ENCODE measurements at places on chromosomes 6 and 20. TPM values are rescaled to one million over a fixed set of nuclear protein-coding genes. Genes with fewer than 3 reads are reported as not detected.

TP53RK gene
- 4.6 TPM for total RNA-seq

PXDC1 gene
- 0.72 TPM for total RNA-seq

SLC16A10 gene
- 6.3 TPM for total RNA-seq

WDR27 gene
- 25.7 TPM for total RNA-seq

DDX43 gene
- 1.2 TPM for total RNA-seq

HEY2 gene
- total RNA-seq = 0.23 TPM

- no peak for DNase-seq
- H3K27ac ChIP-seq = no peak overlapping the region
- peaks cover 2% of the 10 kb centered on the region for H3K4me1 ChIP-seq
- H3K36me3 ChIP-seq = no peaks in the 10 kb centered on the region
- H3K27me3 ChIP-seq = peaks cover 9% of the 10 kb centered on the region
- no peak overlapping the region for H3K4me3 ChIP-seq
Measured at GRCh38 chr6:105609375-105609991, 206.6 kb upstream of the PREP start.

GRCh38 chr6:98203170-98203806, 631.1 kb upstream of the POU3F2 start:
- no peaks in the 10 kb centered on the region for H3K27me3 ChIP-seq
- no peak overlapping the region for H3K27ac ChIP-seq
- no peak overlapping the region for H3K4me3 ChIP-seq
- H3K4me1 ChIP-seq = no peaks in the 10 kb centered on the region

DNA sequence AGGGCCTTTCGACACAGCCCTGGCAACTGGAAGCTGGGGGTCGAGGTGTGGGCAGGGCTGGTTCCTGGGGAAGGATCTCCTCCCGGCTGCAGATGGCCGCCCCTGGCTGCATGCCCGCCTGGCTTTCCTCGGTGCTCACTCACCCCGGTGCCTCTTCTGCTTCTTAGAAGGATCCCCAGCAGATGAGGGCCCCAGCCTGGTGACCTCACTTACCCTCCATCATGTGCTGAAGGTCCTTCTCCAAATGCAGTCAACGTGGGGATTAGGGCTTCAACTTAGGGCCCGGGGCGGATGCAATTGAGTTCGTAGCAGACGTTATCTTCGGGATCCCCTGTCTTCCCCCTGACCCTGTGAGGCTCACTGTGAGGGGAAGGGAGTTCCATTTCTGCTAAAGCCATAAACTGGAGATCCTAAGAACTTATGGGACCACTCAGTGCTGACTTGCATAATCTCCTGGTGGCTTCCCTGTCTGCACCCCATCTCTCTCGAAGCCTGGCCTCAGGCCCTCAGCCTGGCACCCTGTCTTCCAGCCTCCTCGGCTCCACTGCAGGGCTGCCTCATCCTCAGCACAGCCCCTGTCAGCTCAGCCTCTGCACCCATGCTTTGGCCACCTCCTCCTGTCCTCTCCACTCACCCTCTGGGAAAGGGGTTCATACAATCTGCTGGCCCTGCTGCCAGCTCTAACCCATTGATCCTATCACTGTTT, 92.6 kb downstream of the THBS2 start:
- H3K27ac ChIP-seq = no peak overlapping the region
- no peak overlapping the region for H3K4me3 ChIP-seq
- DNase-seq = no peak
- peaks cover 38% of the 10 kb centered on the region for H3K27me3 ChIP-seq
- H3K36me3 ChIP-seq = no peaks in the 10 kb centered on the region
- no peaks in the 10 kb centered on the region for H3K4me1 ChIP-seq

DNA sequence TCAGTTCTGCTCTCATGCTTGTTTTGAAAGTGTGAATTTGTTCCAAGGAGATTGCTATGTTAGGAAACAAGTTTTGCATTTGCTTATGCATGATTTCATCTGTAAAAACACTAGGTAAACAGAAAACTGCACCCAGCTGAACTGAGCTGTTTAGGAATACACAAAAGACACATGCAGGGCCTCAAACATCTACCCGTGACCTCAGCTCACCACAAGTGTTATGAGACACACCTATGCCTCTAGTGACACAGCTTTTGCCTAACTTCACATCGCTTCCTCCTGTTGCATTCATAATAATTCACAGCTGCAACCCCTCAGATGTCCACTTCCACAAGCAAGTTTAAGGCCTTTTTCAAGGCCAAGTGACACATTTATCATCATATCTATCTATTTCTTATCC, 98.0 kb upstream of the SLC24A3 start:
- H3K4me3 ChIP-seq = no peak overlapping the region
- DNase-seq = no peak
- no peaks in the 10 kb centered on the region for H3K4me1 ChIP-seq
- no peaks in the 10 kb centered on the region for H3K36me3 ChIP-seq
- no peaks in the 10 kb centered on the region for H3K27me3 ChIP-seq

GRCh38 chr20:59048681-59049030, 6.1 kb upstream of the PRELID3B start:
- DNase-seq = no peak
- no peak overlapping the region for H3K4me3 ChIP-seq
- H3K27me3 ChIP-seq = peaks cover 38% of the 10 kb centered on the region
- peaks cover 14% of the 10 kb centered on the region for H3K4me1 ChIP-seq

DNA sequence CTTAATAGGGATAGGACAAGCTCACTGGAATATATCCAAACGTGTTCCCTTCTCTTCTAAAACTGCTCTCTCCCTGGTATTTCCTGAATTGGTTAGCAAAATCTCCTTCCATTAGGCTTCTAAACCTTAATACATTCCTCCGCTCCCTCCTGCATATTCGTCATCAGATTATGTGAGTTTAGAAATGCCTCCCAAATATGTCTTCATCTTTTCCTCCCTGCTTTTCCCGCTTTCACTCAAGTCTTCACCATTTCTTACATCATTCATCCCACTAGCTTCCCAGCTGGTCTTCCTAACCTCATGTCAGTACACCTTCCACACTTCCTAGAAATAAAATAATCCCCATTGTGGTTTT, 26.9 kb downstream of the SLC22A16 start:
- no peak for DNase-seq
- H3K27ac ChIP-seq = no peak overlapping the region
- no peak overlapping the region for H3K4me3 ChIP-seq
- no peaks in the 10 kb centered on the region for H3K4me1 ChIP-seq

DNA sequence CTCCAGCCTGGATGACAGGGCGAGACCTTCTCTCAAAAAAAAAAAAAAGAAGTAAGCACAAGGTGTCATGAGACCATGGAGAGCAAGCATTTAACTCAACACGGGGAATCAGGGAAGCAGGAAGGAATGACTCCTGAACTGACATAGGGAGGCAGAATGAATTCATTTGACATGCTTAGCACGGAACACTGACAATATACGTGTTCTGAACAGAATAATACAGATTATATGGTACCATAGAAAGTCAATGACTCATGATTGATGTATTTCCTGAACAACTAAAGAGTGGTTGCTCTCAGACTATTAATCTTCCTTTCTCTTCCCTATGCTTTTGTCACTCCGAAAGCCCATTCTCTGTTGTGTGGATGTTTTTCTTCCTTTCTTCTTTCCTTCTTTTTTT, 20.7 kb upstream of the ASIP start:
- no peak overlapping the region for H3K4me3 ChIP-seq
- peaks cover 3% of the 10 kb centered on the region for H3K36me3 ChIP-seq
- DNase-seq = no peak
- peaks cover 49% of the 10 kb centered on the region for H3K27me3 ChIP-seq
- H3K27ac ChIP-seq = no peak overlapping the region

GRCh38 chr6:90028995-90029635, 134.8 kb downstream of the GJA10 start:
- DNase-seq = no peak
- H3K4me3 ChIP-seq = peak overlapping the region; percentile 78
- H3K27ac ChIP-seq = peak overlapping the region; percentile 77
- peaks cover 9% of the 10 kb centered on the region for H3K36me3 ChIP-seq
- peaks cover 50% of the 10 kb centered on the region for H3K4me1 ChIP-seq
- no peaks in the 10 kb centered on the region for H3K27me3 ChIP-seq

DNA sequence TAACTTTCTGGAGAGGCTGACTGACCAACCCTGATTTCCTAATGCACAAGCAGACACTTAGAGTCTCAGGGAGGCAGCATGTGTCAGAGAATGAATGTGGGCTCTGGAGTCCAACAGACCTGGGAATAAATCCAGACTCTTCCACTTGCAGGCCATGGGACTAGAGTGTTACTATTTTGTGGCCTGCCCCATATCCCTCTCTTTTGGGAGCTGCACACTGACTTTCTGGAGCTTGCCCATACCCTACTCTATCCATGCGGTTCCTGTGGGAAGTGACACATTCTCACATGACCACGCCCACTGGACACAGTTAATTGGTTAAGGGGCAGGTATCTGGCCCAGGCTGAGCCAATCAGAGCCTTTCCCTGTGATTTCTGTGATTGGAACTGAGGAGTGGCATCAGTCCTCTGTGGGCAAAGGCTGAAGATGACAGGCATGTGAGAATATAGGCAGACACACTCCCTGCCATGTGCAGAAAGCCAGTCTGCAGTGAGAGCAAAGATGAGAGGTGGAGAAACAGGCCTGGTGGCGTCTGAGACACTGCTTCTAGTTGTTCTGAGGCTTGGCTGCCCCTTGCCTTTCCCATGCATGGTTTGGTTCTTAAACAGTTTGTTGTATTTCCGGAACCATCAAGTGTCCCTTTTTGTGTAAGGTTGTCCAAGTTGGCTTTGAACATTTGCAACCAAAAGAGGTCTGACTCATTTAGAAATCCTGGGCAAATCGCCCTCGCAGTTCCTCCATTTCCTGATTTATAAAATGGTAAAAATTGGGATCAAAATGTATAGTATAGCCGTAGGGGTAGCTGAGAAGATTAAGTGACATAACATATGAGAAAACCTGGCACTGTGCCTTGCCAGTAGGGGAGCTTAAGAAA, 125.6 kb downstream of the CDC5L start:
- no peaks in the 10 kb centered on the region for H3K36me3 ChIP-seq
- no peak overlapping the region for H3K27ac ChIP-seq
- no peak for DNase-seq
- H3K4me1 ChIP-seq = no peaks in the 10 kb centered on the region
- H3K27me3 ChIP-seq = no peaks in the 10 kb centered on the region

GRCh38 chr20:24742436-24742835, 206.6 kb upstream of the CST7 start:
- DNase-seq = no peak
- no peaks in the 10 kb centered on the region for H3K36me3 ChIP-seq
- H3K4me1 ChIP-seq = peaks cover 7% of the 10 kb centered on the region
- no peak overlapping the region for H3K4me3 ChIP-seq
- no peak overlapping the region for H3K27ac ChIP-seq

- H3K27me3 ChIP-seq = no peaks in the 10 kb centered on the region
- peaks cover 10% of the 10 kb centered on the region for H3K4me1 ChIP-seq
- no peak overlapping the region for H3K4me3 ChIP-seq
- H3K27ac ChIP-seq = peak overlapping the region; percentile 32
Measured at GRCh38 chr20:25338112-25339023, 52.3 kb downstream of the ABHD12 start.

DNA sequence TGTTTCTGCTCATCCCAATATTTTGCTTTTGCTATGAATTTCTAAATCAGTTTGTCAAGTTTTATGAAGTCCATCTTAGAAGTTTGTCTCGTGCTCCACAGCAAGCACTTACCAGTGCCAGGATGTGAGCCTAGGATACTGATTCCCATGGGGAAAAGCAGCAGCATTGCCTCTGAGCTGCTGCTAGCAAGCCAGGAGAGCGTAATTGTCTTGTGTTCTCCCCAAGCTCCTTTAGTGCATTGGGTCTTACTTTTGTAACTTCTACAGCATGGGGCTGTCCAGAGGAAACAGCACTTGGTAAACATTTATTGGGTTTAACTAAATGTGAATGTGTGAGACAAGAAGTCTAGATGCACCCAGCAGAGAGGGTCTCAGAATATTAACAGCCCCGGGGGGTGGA, 76.1 kb downstream of the RNF182 start:
- no peak for DNase-seq
- H3K27ac ChIP-seq = no peak overlapping the region
- peaks cover 6% of the 10 kb centered on the region for H3K36me3 ChIP-seq
- no peak overlapping the region for H3K4me3 ChIP-seq
- no peaks in the 10 kb centered on the region for H3K4me1 ChIP-seq

DNA sequence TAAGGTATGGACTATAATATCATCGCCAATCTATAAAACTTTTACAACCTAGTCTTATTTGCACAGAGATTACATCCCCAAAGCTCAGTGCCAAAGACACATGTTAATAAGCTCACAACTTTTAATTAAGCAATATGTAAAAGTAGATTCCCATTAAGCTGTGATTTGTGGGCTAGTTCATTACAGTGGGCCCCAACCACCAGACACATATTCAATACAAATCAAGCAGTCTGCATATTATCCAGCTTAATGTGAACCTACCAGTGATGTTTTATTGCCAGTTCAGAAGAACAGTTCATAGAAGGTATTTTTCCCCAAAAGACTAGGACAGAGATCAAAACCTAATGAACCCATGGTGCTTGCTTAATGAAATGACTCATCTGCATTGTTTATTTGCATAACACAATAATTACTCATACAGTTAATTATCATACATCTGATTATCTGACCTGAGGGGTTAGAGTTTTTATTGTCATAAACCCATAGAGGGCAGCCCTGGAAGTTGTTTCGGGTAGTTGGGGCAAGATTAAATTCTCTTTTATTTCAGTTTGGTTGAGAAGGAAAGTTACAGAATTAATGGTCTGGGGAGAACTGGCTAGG, 831.0 kb downstream of the TFAP2A start:
- H3K36me3 ChIP-seq = no peaks in the 10 kb centered on the region
- no peaks in the 10 kb centered on the region for H3K4me1 ChIP-seq
- H3K27me3 ChIP-seq = no peaks in the 10 kb centered on the region
- H3K4me3 ChIP-seq = no peak overlapping the region

DNA sequence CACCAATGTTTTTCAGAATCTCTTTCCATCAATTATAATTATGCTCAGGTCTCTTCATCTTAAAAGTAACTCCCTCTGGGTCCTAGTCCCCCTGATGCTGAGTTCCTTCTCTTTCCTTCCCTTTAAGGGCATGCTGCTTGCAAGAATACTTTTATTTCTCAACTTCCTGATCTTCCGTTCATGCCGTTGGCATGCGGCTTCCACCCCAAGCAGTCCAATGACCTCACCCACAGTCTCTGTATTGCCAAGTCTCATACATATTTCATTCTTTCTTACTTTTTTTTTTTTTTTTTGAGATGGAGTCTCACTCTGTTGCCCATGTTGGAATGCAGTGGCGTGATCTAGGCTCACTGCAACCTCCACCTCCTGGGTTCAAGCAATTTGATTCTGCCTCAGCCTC, 83.5 kb downstream of the NDUFAF5 start:
- no peak overlapping the region for H3K4me3 ChIP-seq
- H3K4me1 ChIP-seq = no peaks in the 10 kb centered on the region
- no peak overlapping the region for H3K27ac ChIP-seq
- no peak for DNase-seq
